ENCODE measurements at places on chromosomes 5 and 9. TPM values are rescaled to one million over a fixed set of nuclear protein-coding genes. Genes with fewer than 3 reads are reported as not detected.

KIF20A gene
- 39.4 TPM for total RNA-seq

PDE8B gene
- 1.7 TPM for total RNA-seq

DMRT3 gene
- not detected for total RNA-seq

SAXO1 gene
- not detected for total RNA-seq

ZBED3 gene
- 4.7 TPM for total RNA-seq

HINT1 gene
- 416 TPM for total RNA-seq

UBAP1 gene
- total RNA-seq, result 45.7 TPM

ACOT12 gene
- total RNA-seq, result not detected

ZNF879 gene
- total RNA-seq, result 0.74 TPM

NME5 gene
- not detected for total RNA-seq

SMIM33 gene
- total RNA-seq, result not detected

GOLPH3 gene
- total RNA-seq, result 75.5 TPM

ACTBL2 gene
- total RNA-seq, result 0.07 TPM
